ENCODE measurements at places on chromosomes 1 and 21. TPM values are rescaled to one million over a fixed set of nuclear protein-coding genes. Genes with fewer than 3 reads are reported as not detected.

Gene RNU1-2
- not detected for total RNA-seq

Gene LCK
- not detected for total RNA-seq

Gene CELSR2
- total RNA-seq, result 5.0 TPM

GRCh38 chr1:42680921-42681683, 1.1 kb upstream of the YBX1 start:
- peak; percentile 56 for DNase-seq

- no peak for DNase-seq
Measured at GRCh38 chr1:183739082-183739481, 65.8 kb upstream of the RGL1 start.

- no peak for DNase-seq
Measured at GRCh38 chr1:55232448-55233144, 17.4 kb upstream of the USP24 start.

DNA sequence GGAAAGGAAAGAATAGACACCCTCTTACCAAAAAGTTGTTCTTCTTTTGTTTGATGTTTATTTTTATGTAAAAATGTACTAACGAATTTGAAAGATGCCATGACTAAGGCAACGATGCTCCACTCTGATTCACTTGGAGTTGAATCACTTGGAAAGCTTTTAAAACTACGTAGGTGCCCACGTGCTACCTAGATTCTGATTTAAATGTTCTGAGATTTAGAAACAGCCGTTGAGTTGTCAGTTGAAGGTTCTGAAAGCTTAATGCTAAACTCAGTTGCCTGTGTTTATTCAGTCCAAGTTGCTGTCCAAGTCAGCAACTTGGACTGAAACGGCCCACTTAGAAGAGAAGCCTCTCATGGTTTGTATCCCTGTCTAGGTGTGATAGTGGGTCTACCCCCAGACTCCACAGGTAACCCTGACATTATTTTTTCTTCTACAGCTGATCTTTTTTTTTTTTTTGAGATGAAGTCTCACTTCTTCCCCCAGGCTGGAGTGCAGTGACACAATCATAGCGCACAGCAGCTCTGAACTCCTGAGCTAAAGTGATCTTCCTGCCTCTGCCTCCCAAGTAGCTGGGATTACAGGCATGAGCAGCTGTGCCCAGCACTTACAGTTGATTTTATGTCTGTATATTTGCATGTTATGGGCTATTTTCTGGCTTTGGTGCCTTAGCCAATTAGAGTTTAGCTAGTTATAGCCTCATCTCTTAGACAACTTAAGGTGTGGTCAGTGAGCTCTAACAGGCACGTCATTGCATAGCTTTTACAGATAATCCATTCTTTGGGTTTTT, 1.4 kb upstream of the VAMP4 start:
- peak; percentile 59 for DNase-seq

DNA sequence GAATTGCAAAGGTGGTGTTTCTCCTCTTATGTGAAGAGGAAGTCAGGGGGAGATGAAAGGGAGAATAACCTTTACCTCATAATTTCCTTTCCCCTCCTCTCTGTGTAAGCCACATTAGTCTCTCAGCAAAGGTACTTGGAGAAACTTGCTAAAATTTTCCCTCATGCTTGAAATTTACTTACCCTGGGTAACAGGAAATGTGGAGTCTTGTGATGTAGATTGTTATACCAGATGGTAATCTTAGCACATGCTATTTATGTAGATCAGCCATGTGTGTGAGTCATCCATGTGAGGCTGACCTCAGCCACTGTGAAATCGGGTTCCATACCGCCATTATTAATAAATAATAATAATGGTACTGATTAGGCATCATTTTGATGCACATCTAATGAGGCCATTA, 128.4 kb downstream of the TGFB2 start:
- DNase-seq, result no peak

Gene RHD
- not detected for total RNA-seq

DNA sequence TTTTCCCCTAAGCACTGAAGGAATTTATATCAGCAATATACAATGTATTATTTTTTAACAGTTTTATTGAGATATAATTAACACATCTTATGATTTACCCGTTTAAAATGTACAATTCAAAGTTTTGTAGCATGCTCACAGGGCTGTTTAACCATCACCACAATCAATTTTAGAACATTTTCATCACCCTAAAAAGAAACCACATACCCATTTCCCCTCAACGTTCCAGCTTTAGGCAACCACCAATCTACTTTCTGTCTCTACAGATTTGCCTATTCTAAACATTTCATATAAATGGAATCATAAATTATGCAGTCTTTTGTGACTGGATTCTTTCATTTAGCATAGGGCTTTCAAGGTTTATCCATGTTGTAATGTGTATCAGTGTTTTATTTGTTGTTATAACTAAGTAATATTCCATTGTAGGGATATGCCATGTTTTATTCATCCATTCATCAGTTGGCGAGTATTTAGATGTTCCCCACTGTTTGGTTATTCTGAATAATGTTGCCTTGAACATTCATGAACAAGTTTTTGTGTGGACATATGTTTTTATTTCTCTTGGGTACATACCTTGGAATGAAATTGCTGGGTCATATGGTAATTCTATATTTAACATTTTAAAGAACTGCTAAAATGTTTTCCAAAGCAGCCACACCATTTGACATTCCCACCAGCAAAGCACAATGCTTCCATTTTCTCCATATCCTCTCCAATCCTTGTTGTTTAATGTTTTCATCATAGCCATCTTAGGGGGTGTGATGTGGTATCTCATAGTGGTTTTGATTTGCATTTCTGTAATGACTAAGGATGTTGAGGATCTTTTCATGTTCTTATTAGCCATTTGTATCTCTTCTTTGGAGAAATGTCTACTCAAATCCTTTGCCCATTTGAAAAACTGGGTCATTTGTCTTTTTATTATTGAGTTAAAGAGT, 188.5 kb downstream of the TM2D1 start:
- no peak for DNase-seq

Gene PPCS
- total RNA-seq, result 111 TPM

Gene PDE9A
- 5.7 TPM for total RNA-seq

Gene PPIAL4G
- total RNA-seq, result not detected

DNA sequence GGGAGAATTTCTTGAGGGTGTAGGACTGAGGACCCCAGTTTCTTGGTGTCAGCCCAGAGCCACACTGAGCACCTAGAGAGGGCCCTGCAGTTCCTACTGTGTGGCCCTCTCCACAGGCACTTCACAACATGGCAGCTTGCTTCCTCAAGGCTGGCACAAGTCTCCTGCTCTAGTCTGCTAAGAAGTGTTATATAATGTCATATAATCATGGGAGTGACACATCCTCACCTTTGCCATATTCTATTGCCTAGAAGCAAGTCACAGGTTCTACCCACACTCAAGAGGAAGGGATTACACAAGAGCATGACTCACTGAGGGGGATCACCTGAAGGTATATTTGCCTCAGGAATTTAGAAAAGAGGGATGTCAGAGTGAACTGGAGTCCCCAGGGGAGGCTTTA, 5.5 kb upstream of the SNX27 start:
- no peak for DNase-seq

DNA sequence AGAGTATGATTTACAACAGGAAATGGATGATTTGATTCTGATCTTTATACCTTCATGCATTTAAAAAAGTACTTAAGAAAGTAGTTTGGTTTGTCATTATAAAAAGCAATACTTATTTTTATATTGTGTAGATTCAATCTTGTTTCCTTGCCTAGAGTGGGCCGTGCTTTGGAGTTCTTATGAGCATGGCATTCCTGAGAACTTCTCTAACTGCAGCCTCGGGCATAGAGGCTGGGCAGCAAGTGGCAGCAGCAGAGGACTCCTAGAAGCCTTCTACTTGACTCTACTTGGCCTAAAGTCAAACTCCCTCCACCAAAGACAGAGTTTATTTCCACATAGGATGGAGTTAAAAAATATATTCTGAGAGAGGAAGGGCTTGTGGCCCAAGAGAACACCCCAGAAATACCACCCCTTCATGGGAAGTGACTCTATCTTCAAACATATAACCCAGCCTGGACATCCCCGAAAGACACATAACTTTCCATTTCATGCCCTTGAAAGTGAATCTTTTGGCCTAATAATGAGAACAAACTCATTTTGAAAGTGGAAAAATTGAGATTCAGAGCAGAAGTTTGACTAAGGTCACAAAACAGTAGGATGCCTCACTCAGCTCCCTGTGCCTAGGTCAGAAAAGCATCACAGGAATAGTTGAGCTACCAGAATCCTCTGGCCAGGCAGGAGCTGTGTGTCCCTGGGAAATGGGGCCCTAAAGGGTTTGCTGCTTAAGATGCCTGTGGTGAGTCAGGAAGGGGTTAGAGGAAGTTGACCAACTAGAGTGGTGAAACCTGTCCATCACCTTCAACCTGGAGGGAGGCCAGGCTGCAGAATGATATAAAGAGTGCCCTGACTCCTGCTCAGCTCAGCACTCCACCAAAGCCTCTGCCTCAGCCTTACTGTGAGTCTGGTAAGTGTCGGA, at the start of gene IVL:
IVL (plus strand) TSS at position 861 of the 916 bp plus-strand sequence. CDS start 1,252 bp downstream, outside the sequence.
- no peak for DNase-seq

Gene SCMH1
- 39.7 TPM for total RNA-seq

DNA sequence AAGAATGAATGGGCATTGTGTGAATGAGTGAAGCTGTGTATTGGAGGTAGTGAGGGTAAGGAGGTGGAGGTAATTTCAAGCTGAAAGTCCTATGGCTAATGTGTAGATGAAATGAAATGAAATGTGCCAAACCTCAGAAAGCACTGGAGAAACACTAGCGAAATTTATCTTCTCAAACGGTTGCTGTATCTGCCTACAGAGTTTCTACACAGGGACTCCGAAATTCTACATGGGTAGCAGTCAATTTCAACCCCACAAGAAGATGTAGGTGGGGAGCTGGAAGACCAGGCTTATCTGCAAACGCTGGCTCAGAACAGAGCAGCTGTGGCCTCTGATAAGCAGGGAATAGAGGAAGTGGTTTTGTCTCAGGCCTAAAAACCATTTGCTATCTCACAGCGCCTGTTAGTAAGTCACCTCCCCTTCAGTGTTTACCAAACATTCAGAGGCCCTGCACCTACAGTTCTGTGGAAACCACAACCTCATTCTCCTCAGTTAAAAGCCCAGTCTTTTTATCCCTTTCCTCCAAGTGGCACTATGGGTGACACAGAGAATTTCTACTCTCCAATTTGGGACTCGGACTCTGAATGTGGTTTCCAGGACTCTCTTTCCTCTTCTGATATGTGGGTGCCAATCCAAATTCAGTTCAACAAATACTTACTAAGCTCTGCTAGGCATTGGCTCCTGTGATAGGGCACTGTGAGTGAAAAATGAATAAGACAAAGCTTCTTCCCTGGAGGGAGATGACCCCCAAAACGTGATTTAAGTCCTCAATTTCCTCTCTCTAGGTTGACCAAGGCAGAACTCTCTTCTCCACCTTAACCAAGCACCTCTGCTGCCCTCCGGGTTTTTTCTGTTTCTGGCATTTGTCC, 17.2 kb upstream of the SLAMF6 start:
- no peak for DNase-seq

Gene CHRNB2
- total RNA-seq, result not detected

GRCh38 chr1:154467434-154468102, 34.5 kb upstream of the TDRD10 start:
- DNase-seq, result no peak

GRCh38 chr1:38028105-38028591, 15.6 kb downstream of the UTP11 start:
- no peak for DNase-seq

Gene KCNK2
- not detected for total RNA-seq

Gene RAB25
- total RNA-seq, result not detected

GRCh38 chr1:206935491-206936067, 10.7 kb downstream of the PIGR start:
- DNase-seq, result no peak

DNA sequence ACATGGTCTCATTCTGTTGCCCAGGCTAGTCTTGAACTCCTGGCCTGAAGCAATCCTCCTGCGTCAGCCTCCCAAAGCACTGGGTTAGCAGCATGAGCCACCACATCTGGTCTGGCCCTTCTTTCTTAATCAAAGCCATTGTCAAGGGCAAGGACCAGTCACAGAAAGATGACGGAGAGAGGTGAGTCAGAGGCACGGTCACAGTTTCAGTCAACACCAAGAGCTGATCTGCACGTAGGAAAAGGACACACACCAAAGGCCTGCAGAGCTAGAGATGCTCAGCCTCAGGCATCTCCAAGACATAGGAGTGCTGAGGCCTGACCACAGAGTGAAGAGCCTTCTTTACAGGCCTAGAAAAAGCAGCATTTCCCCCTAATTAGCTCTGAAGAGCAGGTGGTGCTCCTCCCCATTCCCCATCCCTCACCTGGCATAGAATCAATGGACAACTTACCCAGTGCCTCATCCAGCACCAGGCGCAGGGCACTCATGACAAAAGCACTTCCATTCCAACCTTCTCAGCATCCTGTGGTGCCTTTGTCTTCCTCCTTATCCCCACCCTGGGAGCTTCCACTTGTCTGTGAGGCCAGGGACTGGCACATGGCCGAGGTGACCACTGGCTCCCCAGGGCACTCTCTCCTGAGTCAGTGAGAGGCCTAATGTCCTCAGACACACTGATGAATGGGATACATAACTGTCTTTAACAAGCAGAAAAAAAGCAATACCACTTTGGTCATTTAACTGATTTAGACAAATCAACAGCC, 139.8 kb downstream of the AJAP1 start:
- no peak for DNase-seq

Gene OR2T33
- total RNA-seq, result not detected

Gene TGFB2
- 0.27 TPM for total RNA-seq

Gene WNT3A
- not detected for total RNA-seq

- no peak for DNase-seq
Measured at GRCh38 chr1:47693115-47693514, 255.3 kb downstream of the FOXD2 start.

DNA sequence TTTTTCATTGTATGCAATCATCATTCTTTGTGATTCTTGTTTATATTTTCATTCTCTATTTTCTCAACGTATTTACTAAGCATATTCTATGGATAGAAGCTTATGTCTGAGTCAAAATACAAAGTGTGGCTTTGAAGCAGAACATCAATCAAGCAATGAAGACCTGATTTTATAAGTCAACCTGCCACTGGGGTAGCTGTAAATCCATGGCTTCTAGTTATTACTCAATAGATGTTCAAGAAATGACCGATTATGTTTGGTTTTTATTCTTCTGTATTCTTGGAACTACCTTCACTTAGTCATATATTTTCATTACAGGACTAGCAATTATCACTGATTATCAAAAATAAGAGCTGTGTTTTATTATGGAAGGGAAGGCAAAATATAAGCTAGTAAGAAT, 20.5 kb upstream of the PTGS2 start:
- DNase-seq, result no peak

Gene OVAAL
- not detected for total RNA-seq

Gene OR2AK2
- total RNA-seq, result not detected

DNA sequence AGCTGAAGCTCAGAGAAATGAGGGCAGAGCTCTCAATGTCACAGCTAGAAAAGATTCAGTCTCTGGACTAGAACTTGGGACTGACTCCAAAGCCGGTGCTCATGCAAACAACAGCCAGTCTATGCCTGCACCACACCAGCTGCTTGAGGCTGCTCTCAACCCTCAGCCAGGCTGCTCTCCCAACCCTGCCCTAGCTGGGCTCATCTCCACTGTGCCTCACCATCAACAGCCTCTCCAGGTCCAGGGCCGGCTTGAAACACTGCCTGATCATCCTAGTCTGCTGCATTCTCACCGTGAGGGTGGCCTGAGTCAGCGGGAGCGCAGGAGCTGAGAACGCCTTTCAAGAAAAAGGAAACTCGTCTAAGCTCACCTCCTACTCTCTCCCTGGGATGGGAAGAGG, 94.5 kb downstream of the PTPRU start:
- DNase-seq, result no peak

Gene CFHR2
- total RNA-seq, result not detected

Gene PGM1
- 49.6 TPM for total RNA-seq

Data from G401 (cell line).